ENCODE measurements at places on chromosomes 1 and 21. TPM values are rescaled to one million over a fixed set of nuclear protein-coding genes. Genes with fewer than 3 reads are reported as not detected.

DNA sequence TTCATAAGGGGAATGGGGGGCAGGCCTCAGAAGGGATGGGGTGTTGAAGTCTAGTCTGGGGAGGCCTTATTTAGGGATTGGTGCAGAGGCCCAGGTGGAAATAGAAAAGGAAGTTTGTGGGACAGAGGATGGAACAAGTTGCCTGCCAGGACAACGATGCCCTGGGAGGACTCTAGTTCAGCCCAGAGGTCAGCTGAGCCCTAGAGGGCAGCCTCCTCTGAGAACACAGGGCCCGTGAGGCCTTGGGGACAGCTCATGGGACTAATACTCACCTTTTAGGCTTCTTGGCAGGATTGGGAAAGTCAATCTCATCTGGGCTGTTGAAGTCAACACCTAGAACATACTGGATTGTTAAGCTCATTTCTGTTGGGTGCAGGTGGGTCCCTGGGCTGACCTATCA is 43.0 kb downstream of the LHX4 start:
- DNase-seq, result no peak

GRCh38 chr1:22835636-22836319 is 125.1 kb downstream of the EPHB2 start:
- no peak for DNase-seq

FCRL2 gene
- total RNA-seq, result not detected

ZC3H12A gene
- 15.1 TPM for total RNA-seq

- DNase-seq, result no peak
Measured at GRCh38 chr21:35681946-35682345, 378.4 kb downstream of the SETD4 start.

FAM167B gene
- total RNA-seq, result 0.90 TPM

OR2M3 gene
- not detected for total RNA-seq

DNA sequence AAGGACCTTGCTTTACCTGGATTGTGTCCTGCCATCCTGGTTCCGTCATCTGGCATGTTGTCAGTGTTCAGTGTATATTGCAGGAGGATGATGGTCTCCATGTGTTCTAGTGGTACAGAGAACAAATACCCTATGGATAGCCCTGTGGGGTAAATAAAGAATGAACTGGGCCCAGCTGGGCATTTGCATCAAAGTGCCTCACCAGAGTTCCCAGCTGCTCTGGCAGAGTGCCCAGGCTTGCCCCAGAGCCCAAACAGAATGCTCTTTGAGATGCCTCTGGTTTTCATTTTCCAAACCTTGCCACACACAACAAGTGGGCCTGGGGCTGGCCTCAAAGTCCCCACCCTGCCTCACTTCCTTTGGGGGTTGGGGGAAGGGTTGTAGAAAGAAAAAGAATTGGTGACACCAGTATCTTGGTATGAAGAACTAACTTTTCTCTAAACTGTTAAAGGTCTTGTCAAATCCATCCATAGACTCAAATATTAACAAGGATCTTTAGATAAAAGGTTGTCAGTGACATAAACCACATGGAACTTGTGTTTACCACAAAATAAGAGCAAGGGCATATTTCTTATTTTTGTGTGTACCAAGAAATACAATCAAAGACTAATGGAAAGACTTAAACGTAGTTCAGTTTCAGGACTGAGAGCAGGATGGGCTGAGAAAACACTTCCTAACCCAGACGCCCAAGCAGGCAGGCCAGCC is 82.2 kb downstream of the LMO4 start:
- no peak for DNase-seq

DNA sequence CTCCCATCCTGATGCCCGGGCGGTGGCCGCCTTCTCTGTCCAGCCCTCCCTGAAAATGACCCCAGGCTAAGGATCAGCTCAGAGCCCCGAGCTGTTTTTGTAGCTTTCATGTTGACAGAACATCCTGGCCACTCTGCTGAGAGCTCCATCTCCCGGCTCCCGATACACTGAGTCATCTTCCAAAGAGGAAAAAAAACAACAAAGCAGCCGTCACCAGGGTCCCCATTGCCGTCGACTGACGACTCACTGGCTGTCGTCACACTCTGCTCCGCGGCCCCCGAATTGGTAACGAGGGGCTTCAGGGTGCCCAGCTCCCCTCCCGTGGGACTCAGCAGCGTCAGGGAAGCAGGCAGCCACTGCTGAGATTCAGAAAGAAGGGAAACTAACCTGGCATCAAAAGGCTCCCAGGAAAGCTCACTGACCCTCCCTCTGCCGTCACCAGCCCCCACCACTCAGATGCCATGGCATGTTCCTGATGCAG is 67.2 kb downstream of the CD46 start:
- DNase-seq, result no peak

Data from activated CD8-positive, alpha-beta T cell treated with anti-CD3 and anti-CD28 coated beads, Interleukin-2, amount 10 ng/mL, durations not matched to agents 7 days and 5 days (primary cell).